ENCODE measurements at places on chromosomes 7 and 10.
A peak's percentile ranks its signal among the peaks of the same experiment; 100 is the strongest.

GRCh38 chr7:51256209-51256781 lies 60.3 kb downstream of the COBL start:
- DNase-seq = no peak

DNA sequence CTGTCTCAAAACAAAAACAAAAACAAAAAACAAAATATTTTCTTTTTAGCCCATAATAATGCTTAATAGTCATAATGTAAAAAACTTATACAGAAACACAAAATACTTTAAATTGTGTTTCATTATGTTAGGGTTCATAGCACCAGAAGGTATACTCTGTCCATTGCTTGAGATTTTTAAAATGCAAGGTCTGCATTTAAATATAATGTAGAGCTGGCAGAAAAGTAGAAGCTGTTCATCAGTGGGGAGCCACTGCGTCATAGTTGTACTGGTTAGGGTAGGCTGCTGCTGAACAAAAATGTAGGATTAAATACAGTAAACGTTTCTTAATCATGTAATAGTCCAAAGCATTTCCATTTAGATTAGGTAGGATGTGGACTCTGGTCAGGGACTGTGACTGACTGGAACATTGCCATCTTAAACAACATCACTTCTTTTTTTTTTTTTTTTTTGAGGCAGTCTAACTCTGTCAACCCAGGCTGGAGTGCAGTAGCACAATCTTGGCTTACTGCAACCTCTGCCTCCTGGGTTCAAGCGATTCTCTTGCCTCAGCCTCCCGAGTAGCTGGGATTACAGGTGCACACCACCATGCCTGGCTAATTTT lies 85.2 kb downstream of the ANKIB1 start:
- no peak for DNase-seq

DNA sequence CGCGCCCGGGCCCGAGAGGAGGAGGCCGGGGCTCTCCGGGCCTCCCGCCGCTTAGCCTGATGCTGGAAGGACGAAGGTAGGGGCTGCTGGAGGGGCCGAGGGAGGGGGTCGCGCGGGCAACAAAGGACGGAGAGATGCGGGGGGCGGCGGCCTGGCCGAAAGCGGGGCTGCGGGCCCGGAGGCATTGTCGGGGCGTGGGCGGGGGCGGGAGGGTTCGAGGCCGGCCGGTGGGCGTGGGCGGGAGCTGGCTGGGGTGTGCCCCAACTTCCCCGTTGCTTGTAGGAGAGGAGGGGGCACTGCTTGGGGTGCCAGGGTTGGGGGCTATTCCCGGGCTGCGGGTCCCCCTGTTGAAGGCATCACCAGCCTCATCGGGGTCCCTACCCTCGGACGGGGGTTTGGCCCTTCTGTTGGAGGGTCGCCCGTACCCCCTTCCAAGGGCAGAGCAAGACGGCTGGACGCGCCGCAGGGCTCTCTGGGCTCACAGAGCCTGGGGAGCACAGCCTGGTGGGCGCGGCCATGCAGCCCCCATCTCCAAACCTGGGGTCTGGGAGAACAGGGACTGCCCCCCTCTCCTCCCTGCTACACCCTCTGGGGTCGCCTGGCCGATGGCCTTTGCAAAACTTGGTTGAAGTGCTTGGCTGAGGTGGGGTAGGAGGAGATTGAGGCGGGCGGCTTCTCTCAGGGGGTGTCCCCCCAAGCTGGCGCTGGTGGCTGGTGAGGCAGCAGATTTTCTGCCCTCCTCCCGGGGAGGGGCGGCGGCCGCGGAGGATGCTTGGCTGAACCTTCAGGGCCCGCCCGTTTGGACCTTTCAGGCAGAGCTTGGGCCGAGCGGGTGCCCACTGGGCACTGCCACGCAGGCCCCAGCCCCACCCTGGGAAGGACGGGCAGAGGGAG lies 699 bp downstream of the CLIP2 start:
- no peak for DNase-seq

DNA sequence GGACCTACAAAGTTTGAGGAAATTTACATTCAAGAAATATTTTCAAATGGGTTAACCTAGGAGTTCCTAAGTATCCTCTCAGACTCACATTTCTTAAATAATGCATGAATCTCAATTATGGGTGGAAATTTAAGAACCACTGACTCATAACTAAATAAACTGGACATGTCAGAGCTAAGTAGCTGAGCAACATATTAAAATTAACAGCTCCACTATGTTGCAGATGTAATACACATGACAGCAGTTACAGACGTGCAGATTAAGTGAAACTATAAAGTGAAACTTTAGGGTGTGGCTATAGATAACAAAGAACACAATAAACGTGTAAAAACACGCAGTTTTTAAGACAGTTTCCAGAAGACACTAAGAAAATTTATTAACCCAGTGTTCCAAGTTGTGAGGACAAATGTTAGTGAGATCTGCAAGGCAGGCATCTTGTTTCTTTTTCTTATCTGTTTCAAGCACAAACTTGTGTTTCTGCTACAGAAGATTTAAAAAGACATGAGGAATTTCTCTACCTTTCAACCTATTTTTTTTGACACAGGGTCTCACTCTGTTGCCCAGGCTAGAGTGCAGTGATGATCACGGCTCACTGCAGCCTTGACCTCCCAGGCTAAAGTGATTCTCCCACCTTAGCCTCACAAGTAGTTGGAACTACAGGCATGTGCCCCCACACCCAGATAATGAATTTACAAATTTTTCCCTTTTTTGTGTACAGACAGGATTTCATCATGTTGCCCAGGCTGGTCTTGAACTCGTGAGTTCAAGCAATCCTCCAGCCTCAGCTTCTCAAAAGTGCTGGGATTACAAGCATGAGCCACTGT lies 25.3 kb downstream of the DNMBP start:
- DNase-seq = no peak

- no peak for DNase-seq
Observed at GRCh38 chr7:151873402-151873965, 3.4 kb downstream of the PRKAG2 start.

- no peak for DNase-seq
Observed at GRCh38 chr7:68964060-68964459, 634.2 kb upstream of the AUTS2 start.

DNA sequence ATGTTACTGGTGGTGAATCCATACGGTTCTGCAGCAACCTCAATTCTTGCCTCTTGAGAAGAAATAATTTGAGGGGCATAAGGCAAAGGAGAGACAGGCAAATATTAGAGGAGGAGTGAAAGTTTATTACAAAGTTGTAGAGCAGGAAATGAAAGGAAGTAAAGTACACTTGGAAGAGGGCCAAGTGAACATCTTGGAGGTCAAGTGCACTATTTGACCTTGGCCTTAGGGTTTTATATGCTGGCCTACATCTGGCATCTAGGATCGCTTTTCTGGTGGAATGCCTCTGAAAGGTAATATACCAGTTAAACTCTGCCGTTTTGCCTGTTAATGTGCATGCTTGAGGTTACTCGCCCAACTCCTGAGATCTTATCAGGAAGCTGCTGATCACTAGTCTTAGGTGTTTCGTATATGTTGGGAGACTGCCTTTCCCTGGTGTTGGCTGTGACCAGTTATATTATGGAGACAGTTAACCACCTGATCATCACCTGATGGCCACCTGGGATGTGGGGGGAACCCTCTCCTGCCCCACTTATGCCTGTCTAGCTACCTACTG lies 66.1 kb upstream of the CYP2C18 start:
- DNase-seq = no peak

DNA sequence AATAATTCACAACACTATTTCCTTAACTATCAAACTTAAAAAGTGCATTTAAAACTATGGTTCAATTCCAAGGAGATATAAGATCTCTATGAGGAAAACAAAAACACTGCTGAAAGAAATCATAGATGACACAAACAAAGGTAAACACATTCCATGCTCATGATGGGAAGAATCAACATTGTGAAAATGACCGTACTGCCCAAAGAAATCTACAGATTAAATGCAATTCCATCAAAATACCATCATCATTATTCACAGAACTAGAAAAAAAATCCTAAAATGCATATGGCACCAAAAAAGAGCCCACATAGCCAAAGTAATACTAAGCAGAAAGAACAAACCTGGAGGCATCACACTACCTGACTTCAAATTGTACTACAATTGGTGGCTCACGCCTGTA lies 159.9 kb upstream of the EEPD1 start:
- no peak for DNase-seq

GRCh38 chr10:132463333-132464255 lies 66.6 kb downstream of the PWWP2B start:
- DNase-seq = no peak

DNA sequence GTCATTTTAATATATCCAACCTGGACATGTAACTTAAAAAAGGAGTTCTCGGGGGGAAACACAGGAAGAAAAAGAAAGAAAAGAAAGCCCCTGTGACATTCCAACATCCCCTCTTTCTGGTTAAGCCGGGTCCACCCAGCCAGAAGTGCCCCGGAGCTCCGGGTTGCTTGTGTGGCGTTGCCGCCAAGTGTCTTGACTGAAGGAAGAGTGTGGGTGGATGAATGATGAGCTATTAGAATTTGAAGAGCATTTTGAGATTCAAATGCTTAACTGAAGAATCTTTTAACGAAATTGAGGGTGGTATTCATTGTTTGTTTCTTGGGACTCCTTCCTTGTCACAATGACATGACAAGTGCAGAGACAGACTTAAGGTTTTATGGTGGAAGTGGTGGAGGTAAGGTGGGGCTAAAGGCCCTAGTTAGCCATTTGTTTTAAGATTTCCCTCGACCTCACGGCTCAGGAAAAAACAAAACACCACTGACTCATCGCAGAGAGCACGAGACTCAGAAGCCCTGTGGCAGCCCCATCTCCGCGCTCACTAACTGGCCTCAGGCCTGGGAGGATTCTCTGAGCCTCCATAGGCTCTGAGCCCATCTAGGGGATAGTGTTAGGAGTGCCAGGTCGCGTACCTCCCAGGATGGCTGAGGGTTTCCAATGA lies 1.8 kb upstream of the GLI3 start:
- DNase-seq = no peak

- no peak for DNase-seq
Observed at GRCh38 chr7:65953890-65954450, 28.0 kb downstream of the GUSB start.

DNA sequence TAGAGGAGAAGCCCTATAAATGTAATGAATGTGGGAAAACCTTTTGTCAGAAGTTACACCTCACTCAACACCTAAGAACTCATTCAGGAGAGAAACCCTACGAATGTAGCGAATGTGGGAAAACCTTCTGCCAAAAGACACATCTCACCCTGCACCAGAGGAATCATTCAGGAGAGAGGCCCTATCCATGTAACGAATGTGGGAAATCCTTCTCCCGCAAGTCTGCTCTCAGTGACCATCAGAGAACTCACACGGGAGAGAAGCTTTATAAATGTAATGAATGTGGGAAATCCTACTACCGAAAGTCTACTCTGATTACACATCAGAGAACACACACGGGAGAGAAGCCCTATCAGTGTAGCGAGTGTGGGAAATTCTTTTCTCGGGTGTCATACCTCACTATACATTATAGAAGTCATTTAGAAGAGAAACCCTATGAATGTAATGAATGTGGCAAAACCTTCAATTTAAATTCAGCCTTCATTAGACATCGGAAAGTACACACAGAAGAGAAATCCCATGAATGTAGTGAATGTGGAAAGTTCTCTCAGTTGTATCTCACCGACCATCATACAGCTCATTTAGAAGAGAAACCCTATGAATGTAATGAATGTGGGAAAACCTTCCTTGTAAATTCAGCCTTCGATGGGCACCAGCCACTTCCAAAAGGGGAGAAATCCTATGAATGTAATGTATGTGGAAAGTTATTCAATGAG lies 18.9 kb downstream of the RBAK start:
- DNase-seq = no peak

DNA sequence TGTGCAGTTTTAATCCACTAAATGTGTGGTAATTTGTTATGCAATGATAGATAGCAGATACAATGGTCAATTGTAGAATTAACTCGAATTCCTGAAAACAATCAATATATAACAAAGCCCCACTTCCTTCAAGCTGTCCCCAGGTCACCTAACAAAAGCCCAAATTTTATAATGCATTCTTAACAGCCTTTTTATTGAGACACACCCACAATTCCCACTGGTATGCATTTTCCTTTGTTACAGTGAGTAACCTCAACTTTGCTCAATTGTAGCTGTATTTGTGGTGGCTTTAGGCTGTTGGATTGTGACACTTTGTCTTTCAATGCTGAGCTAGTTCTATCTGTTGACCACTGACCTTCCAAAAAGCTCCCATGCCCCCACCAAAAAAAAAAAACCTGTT lies 279.8 kb upstream of the CACNA2D1 start:
- no peak for DNase-seq

DNA sequence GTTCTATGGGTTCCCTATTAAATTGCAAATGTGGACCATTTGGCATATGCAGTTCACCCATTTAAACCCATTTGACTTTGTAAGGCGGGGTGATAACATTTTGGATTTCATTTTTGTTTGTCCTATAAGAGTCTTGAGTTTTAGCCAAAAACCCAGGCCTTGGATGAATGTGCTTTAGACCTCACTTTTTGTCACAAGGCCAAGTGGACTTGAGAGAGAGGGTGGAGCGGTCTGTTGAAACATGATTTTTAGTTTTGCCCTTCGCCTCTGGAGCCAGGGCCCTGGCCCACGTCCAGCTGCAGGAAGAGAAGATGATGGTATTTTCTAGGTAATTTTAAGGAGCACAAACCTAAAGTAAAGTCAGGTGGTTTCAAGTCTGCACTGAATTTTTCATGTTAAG lies 260.1 kb downstream of the SLC25A13 start:
- DNase-seq = no peak

- peak; percentile 64 for DNase-seq
Observed at GRCh38 chr10:123147635-123148413, at the start of gene HMX2. Gene HMX2, plus strand, starts transcription at chr10:123148136. Its CDS starts 243 bp downstream, at chr10:123148379.

DNA sequence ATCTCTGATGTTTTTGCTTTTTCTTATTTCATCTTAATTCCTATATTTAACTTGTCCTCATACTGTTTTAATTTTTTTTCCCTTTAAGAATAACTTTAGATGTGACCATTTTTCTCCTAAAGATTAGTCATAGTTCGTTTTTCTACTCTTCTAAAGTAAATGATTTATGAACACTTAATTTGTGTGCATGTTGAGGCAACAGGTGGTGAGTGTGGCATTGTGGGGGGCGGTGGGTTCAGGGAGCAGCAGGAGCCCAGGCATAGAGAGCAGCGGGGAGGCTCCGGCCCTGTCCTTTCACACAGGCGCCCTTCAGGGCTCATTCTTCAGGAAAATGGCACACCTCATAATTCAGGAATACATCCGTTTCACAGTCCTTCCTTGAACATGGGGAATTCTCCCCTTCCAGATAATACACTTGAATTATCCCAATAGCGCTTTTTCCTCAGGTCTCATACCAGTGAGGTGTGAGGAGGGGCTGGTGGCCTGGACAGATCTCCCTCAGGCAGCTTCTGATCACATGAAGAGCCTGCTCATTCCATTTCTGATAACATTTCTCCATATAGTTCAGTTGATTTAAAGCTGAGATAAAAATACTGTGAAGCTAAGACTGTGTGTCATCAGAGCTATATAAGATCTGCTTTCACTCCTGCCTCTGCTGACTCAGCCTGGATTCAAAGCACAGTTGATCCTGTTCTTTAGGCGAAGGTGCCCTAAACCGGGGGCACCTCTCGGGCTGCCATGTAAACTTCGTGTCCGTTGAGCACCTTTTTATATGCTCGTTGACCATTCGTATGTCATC lies 40.2 kb downstream of the CUL1 start:
- no peak for DNase-seq

All from GM12892 (cell line).